Astrocyte (in vitro differentiated cells and primary cell): ENCODE measurements at places on chromosomes 3 and 15. TPM values are rescaled to one million over a fixed set of nuclear protein-coding genes. Genes with fewer than 3 reads are reported as not detected.

Gene GOLGA6L25
- not detected in 2 replicates for total RNA-seq

Gene CACNA2D2
- total RNA-seq = 0.31 and 1.00 TPM in 2 replicates

Gene FETUB
- not detected in 2 replicates for total RNA-seq

Gene BLM
- 2.8 and 3.7 TPM in 2 replicates for total RNA-seq

Gene ARPP21
- 0.45 and 0.84 TPM in 2 replicates for total RNA-seq

Gene NOX5
- 0.09 and 0.14 TPM in 2 replicates for total RNA-seq

Gene KBTBD8
- total RNA-seq = 9.2 and 9.4 TPM in 2 replicates

Gene ITGA11
- 193 and 369 TPM in 2 replicates for total RNA-seq

Gene CSTA
- 0.41 and 0.55 TPM in 2 replicates for total RNA-seq

Gene FES
- 4.4 and 7.2 TPM in 2 replicates for total RNA-seq

Gene PPP2R3A
- total RNA-seq = 18.7 and 19.5 TPM in 2 replicates

Gene TIMMDC1
- total RNA-seq = 109 and 116 TPM in 2 replicates

Gene BSN
- total RNA-seq = 0.75 and 0.86 TPM in 2 replicates

GRCh38 chr3:60810881-60811280, 440.4 kb downstream of the FHIT start:
- H3K27me3 ChIP-seq = no peaks in the 10 kb centered on the region
- H3K4me1 ChIP-seq = no peaks in the 10 kb centered on the region
- no peaks in the 10 kb centered on the region for H3K36me3 ChIP-seq
- no peak for DNase-seq
- no peak overlapping the region for H3K27ac ChIP-seq

DNA sequence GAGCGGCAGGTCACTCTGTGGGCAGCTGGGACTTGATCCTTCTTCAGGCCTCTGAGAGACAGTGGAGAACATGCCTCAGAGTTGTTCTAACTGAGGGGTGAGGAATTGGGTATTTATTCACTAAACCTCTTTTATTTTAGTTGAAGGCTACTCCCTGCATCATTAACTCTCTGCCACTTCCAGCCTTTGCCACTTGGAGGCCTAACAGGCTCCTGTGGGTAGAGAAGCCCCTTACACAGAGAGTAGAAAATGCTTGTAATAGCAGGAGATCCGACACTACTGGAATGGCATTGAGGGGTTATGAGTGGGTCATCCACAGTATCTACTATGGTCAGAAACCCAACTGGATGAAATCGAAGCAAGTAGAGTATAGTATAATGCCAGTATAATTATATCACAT, 81.7 kb downstream of the RYR3 start:
- no peak overlapping the region for H3K27ac ChIP-seq
- no peaks in the 10 kb centered on the region for H3K4me1 ChIP-seq
- H3K4me3 ChIP-seq = no peak overlapping the region
- H3K27me3 ChIP-seq = no peaks in the 10 kb centered on the region

DNA sequence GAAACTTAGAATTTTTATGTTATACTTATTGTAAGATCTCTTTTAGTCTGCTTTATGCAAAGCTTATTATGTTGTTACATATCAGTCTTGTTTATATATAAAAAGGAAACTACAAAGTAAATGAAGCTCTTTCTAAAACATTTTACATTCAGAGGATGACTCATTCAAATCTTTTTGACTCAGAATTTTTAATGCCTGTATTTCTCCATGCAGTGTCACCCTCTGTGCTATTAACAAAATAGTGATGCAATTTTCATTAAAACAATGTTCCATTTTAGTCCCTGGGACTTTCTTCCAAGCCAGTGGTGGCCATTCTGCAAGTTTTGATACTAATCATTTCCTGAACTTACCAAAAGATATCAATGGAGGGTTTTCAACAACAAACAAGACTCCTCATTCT, 216.1 kb downstream of the NAALADL2 start:
- H3K27me3 ChIP-seq = no peaks in the 10 kb centered on the region
- peak; percentile 13 for DNase-seq
- no peak overlapping the region for H3K4me3 ChIP-seq
- no peaks in the 10 kb centered on the region for H3K36me3 ChIP-seq

DNA sequence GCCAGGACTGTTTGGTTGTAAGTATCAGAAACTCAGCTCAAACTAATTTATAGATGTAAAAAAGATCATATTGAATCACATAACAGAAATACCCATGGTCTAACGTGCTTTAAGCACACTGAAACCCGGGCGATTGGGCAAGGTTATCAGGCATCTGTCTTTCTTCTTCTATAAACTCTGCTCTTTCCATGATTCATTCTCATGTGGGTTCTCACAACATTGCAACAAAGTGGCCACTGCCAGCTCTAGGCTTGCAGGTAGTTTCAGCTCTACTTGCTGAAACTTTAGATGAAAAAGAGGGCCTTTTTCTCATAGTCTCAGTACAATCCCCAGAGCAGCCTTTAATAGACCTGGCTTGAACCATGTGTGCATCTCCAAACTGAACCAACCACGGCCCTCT, 456.1 kb downstream of the MFSD1 start:
- H3K36me3 ChIP-seq = no peaks in the 10 kb centered on the region
- peaks cover 14% of the 10 kb centered on the region for H3K27me3 ChIP-seq
- H3K4me3 ChIP-seq = no peak overlapping the region
- DNase-seq = no peak
- no peak overlapping the region for H3K27ac ChIP-seq
- no peaks in the 10 kb centered on the region for H3K4me1 ChIP-seq

GRCh38 chr15:97968380-97968779, 7.9 kb downstream of the ARRDC4 start:
- DNase-seq = peak; percentile 93
- H3K27ac ChIP-seq = no peak overlapping the region

- no peaks in the 10 kb centered on the region for H3K27me3 ChIP-seq
- H3K36me3 ChIP-seq = peaks cover 21% of the 10 kb centered on the region
- H3K4me1 ChIP-seq = peaks cover 4% of the 10 kb centered on the region
- no peak overlapping the region for H3K4me3 ChIP-seq
- H3K27ac ChIP-seq = no peak overlapping the region
Observed at GRCh38 chr15:39979606-39980005, 45.7 kb downstream of the EIF2AK4 start.

GRCh38 chr15:64685230-64685888, 90.0 kb downstream of the RBPMS2 start:
- H3K27ac ChIP-seq = no peak overlapping the region
- H3K27me3 ChIP-seq = no peaks in the 10 kb centered on the region
- H3K4me1 ChIP-seq = no peaks in the 10 kb centered on the region
- DNase-seq = no peak

- no peak overlapping the region for H3K27ac ChIP-seq
- no peak overlapping the region for H3K4me3 ChIP-seq
Observed at GRCh38 chr3:38003817-38004414, 13.3 kb downstream of the VILL start.

DNA sequence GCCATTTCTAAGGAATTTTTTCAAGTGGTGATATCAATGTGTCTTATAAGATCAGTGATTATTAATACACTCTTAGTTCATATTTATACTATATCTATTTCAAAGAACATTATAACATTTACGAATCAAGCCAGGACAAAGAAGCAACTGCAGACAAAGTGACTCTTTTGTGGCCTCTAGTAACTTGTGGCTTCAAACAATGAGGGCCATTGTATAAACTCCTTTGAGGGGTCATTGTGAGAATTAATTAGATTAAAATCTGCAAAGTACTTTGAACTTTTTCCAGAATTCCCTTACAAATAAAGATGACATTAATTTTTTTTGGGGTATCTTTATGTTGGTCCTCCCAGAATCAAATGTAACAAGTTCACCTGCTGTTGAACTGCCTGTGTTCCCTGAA, 12.3 kb upstream of the SLC30A4 start:
- H3K27me3 ChIP-seq = no peaks in the 10 kb centered on the region
- no peaks in the 10 kb centered on the region for H3K4me1 ChIP-seq
- H3K4me3 ChIP-seq = no peak overlapping the region
- H3K27ac ChIP-seq = no peak overlapping the region
- H3K36me3 ChIP-seq = no peaks in the 10 kb centered on the region
- DNase-seq = no peak

- H3K27me3 ChIP-seq = no peaks in the 10 kb centered on the region
- no peak for DNase-seq
- no peak overlapping the region for H3K27ac ChIP-seq
- no peaks in the 10 kb centered on the region for H3K36me3 ChIP-seq
- H3K4me1 ChIP-seq = peaks cover 6% of the 10 kb centered on the region
Observed at GRCh38 chr3:124512881-124513609, 217.2 kb upstream of the UMPS start.

- no peaks in the 10 kb centered on the region for H3K4me1 ChIP-seq
- H3K4me3 ChIP-seq = no peak overlapping the region
- no peaks in the 10 kb centered on the region for H3K36me3 ChIP-seq
- no peaks in the 10 kb centered on the region for H3K27me3 ChIP-seq
- DNase-seq = peak; percentile 10
Observed at GRCh38 chr3:111392894-111393398, 149.1 kb upstream of the CD96 start.

GRCh38 chr3:50251220-50251619, 15.2 kb downstream of the GNAI2 start:
- peak overlapping the region; percentile 38 for H3K27ac ChIP-seq
- peaks cover 70% of the 10 kb centered on the region for H3K4me1 ChIP-seq
- DNase-seq = peak; percentile 93
- no peak overlapping the region for H3K4me3 ChIP-seq

- DNase-seq = no peak
- peaks cover 5% of the 10 kb centered on the region for H3K4me1 ChIP-seq
- H3K36me3 ChIP-seq = peaks cover 4% of the 10 kb centered on the region
Observed at GRCh38 chr3:63933459-63933858, 21.3 kb upstream of the SCAANT1 start.

- H3K36me3 ChIP-seq = no peaks in the 10 kb centered on the region
- no peaks in the 10 kb centered on the region for H3K27me3 ChIP-seq
- DNase-seq = no peak
- H3K27ac ChIP-seq = no peak overlapping the region
- peaks cover 4% of the 10 kb centered on the region for H3K4me1 ChIP-seq
Observed at GRCh38 chr3:134606033-134607025, 44.5 kb downstream of the KY start.

- H3K27ac ChIP-seq = no peak overlapping the region
- H3K4me1 ChIP-seq = no peaks in the 10 kb centered on the region
- peak; percentile 60 for DNase-seq
- no peaks in the 10 kb centered on the region for H3K27me3 ChIP-seq
- H3K4me3 ChIP-seq = no peak overlapping the region
Observed at GRCh38 chr3:170076715-170077238, 39.0 kb downstream of the GPR160 start.

- H3K4me3 ChIP-seq = no peak overlapping the region
- peaks cover 3% of the 10 kb centered on the region for H3K27me3 ChIP-seq
- peaks cover 7% of the 10 kb centered on the region for H3K4me1 ChIP-seq
- DNase-seq = peak; percentile 83
- no peaks in the 10 kb centered on the region for H3K36me3 ChIP-seq
Observed at GRCh38 chr3:111246967-111247760, 175.5 kb downstream of the NECTIN3 start.
